ENCODE measurements at places on chromosomes 12 and 14. TPM values are rescaled to one million over a fixed set of nuclear protein-coding genes. Genes with fewer than 3 reads are reported as not detected.

SCNN1A gene
- total RNA-seq: 0.98 TPM

TTLL5 gene
- total RNA-seq: 35.4 TPM

ASPG gene
- total RNA-seq: not detected

SLC6A13 gene
- 1.7 TPM for total RNA-seq

NEUROD4 gene
- 26.4 TPM for total RNA-seq

TMEM233 gene
- total RNA-seq: 0.42 TPM

PPP4R4 gene
- 1.4 TPM for total RNA-seq
